ENCODE measurements at places on chromosomes 12 and 14.

GRCh38 chr14:103129301-103130016, 6.2 kb downstream of the TNFAIP2 start:
- DNase-seq = no peak

- no peak for DNase-seq
These were observed 32.4 kb upstream of the PPP1R13B start for GRCh38 chr14:103879570-103880347.

- no peak for DNase-seq
These were observed 203.6 kb downstream of the EFCAB11 start for GRCh38 chr14:89750908-89751392.

DNA sequence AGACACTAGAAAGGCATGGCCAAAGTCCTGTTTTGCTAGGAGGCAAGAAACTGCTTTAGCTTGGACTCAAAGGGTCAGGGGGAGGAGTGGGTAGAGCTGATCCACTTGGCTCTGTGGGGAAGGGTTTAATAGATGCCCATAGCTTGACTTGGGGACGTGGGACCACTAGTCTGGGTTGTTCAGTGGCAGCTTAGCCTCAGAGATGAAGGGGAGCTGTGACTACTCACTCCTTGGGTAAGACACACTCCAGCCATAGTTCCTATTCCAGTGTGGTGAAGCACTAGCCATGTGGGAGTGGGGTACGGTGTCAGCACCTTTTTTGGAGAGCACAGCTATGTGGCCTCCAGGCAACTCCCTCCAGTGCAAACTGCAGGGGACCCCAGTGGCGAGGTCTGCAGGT, 257.3 kb downstream of the TMEM121 start:
- DNase-seq = no peak

GRCh38 chr12:2924019-2924418, 33.3 kb downstream of the TULP3 start:
- DNase-seq = no peak

- no peak for DNase-seq
These were observed 49.3 kb downstream of the CDK17 start for GRCh38 chr12:96350982-96351381.

GRCh38 chr12:108686780-108687179, 44.5 kb downstream of the CORO1C start:
- DNase-seq = no peak

All from GM06990 (cell line).